ENCODE measurements at places on chromosomes 3 and 15. TPM values are rescaled to one million over a fixed set of nuclear protein-coding genes. Genes with fewer than 3 reads are reported as not detected.

ZBTB47 gene
- not detected for polyA plus RNA-seq

SHISA5 gene
- polyA plus RNA-seq = 470 TPM

CDC25A gene
- polyA plus RNA-seq = 0.09 TPM

SLC12A1 gene
- polyA plus RNA-seq = not detected

GOLGA6L7 gene
- not detected for polyA plus RNA-seq

GCNT3 gene
- polyA plus RNA-seq = not detected

ERICH6 gene
- polyA plus RNA-seq = not detected

NTRK3 gene
- not detected for polyA plus RNA-seq

STIMATE gene
- 7.7 TPM for polyA plus RNA-seq

SHF gene
- 1.7 TPM for polyA plus RNA-seq

- no peak for DNase-seq
- no peak overlapping the region for H3K27ac ChIP-seq
- H3K27me3 ChIP-seq = no peaks in the 10 kb centered on the region
- H3K4me3 ChIP-seq = no peak overlapping the region
- H3K4me1 ChIP-seq = no peaks in the 10 kb centered on the region
These were observed 309.7 kb downstream of the LSAMP start for GRCh38 chr3:116135457-116136085.

DNA sequence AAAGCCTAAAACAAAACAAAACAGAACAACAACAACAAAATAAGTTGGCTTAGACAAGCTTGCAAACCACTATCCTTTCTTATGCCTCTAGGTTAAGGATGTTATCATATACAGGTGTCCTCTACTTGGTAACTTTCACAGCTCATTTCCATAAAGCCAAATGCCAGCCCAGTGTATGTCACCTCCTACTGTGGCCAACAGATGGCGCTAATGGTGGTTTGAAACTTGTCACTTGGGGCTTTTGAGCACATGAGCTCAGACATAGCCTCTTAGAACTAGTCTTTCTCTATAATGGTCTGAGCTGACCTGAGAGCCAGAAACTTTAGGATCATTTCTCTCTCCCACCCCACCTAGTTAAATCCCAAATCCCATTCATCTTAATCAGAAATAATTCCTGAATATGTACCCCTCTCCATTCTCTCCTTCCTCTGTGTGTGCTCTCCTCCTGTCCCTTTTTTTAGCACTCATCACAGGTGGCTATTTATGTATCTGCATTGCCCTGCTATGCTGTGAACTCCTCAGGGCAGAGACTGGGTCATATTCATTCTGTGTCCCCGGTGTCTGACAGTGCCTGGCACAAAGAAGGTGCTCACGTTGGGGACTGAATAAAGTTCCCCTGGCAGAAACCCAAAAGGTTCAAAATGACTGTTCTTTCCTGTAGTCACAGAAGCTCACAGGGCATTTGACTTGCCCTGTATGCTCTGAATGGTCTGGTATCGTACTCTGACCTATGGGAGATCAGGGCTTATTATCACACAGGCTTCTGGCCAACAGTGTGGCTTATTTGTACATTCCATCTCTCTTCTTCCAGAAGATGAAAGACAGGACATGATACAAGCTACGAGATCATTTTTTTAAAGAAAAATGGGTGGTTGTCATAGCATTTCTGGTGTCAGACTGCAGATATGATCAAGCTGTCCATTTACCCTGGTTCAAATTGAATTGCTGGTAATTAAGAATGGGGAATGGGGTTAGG is 319.3 kb upstream of the AZI2 start:
- H3K4me1 ChIP-seq = no peaks in the 10 kb centered on the region
- no peak overlapping the region for H3K27ac ChIP-seq
- H3K36me3 ChIP-seq = no peaks in the 10 kb centered on the region
- H3K4me3 ChIP-seq = no peak overlapping the region
- peak; percentile 7 for DNase-seq

DNA sequence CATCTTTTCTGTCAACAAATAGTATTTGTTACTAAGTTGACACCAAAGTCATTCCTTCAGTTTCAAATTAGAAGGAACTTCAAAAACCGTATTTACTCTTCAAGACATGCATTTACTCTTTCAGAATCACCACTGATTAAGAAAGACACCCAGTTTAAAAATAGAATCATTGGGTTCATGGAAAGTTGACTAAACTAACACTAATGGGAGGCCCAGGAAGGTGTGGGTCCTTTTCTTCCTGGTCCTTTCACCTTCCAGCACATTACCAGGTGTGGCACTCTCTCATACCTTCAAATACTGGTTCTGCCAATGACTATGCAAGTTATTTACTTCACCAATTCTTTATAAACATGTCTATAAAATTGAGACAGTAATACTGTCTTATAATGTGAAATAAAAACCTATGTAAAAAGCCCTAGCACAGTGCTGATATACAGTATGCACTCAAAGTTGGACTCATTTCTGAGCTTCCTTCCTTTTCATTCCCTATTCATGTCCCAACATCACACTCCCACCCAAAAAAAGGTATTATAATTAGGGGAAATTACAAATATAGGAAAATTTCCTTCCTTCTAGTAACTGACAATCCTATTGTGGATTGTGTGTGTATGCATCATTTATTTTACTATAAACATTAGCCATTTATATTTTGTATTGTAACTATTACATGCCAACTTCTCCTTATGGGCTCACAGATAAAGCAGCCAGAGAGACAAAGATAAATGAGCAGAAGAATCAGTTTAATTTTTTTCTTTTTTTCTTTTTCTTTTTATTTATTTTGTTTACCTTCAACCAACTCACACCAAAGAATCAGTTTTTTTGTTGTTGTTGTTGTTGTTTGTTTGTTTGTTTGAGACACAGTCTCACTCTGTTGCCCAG is 48.9 kb downstream of the LRRFIP2 start:
- no peaks in the 10 kb centered on the region for H3K4me1 ChIP-seq
- DNase-seq = no peak
- no peaks in the 10 kb centered on the region for H3K36me3 ChIP-seq
- no peak overlapping the region for H3K4me3 ChIP-seq

DNA sequence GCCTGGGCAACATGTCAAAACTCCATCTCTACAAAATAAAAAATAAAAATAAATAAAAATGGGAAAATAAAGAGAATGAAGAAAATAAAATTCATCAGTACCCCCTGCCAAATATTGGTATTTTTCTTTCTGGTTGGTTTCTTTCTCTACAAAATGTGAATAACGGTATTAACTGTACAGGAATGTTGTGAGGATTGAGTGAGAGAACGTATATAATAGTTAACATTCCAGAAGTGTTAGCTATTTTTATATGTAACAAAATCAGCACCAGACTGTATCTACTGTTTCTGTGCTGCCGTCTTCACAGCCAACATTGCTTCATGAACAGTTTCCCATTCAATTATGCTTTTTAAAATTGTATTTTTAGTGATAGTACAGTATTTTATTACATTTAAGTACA is 25.5 kb upstream of the RNU6-1 start:
- no peaks in the 10 kb centered on the region for H3K27me3 ChIP-seq
- no peak for DNase-seq
- H3K27ac ChIP-seq = no peak overlapping the region
- peaks cover 10% of the 10 kb centered on the region for H3K4me1 ChIP-seq

DNA sequence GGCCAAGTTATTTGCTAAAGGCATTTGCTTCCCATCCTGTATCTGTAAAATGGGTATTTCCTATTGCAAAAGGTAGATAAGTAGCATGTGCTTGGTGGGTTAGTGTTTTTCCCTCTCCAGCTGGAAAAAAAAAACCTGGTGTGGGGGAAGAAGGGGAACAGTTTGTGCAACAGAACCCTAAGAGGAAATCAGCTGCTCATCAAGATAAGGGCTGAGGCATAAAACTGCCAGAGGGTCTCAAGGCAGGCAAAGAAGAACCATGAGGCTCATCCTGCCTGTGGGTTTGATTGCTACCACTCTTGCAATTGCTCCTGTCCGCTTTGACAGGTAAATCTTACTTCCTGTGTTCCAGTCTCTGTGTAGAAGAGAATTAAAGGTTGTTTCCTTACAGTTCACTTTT is at the start of gene CPA3:
CPA3 (plus strand) TSS at position 248 of the 400 bp plus-strand sequence; CDS start at position 260, 12 bp downstream.
- no peak within 1 kb of the TSS for H3K27ac ChIP-seq
- H3K4me1 ChIP-seq = no peaks in the 10 kb centered on the region
- H3K36me3 ChIP-seq = no peaks in the 10 kb centered on the region
- no peak for DNase-seq

GRCh38 chr15:83815506-83815905 is 161.6 kb downstream of the ADAMTSL3 start:
- H3K4me3 ChIP-seq = no peak overlapping the region
- no peak for DNase-seq
- no peaks in the 10 kb centered on the region for H3K4me1 ChIP-seq
- H3K27me3 ChIP-seq = no peaks in the 10 kb centered on the region
- H3K36me3 ChIP-seq = no peaks in the 10 kb centered on the region

DNA sequence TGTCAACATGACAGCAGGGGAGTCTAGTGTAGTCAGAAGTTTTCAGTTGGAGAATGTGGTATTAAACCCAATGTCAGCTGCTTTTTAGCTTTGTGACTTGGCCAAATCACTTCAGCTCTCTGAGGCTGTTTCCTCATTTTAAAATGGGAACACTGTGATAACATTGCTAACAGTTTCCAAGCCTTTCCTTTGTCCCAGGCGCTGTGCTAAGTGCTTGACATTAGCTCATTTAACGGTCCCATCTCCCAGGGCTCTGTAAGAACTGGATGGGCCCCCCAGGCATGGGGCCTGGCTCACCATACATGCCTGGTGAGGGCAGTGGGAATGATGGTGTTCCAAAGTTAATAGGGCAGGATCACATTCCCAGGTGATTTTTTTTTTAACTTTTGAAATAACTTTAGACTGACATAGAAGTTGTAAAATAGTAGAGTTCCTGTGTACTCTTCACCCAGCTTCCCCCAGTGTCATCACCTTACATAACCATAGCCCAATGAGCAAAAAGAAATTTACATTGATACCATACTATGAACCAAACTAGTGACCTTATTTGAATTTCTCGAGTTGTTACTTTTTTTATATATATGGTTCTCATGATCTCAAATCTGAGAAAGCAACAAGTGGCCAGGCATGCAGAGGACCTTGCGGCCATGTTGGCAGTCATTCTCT is 7.7 kb downstream of the RASL12 start:
- no peak for DNase-seq
- H3K27ac ChIP-seq = no peak overlapping the region
- H3K36me3 ChIP-seq = no peaks in the 10 kb centered on the region
- H3K4me1 ChIP-seq = no peaks in the 10 kb centered on the region

DNA sequence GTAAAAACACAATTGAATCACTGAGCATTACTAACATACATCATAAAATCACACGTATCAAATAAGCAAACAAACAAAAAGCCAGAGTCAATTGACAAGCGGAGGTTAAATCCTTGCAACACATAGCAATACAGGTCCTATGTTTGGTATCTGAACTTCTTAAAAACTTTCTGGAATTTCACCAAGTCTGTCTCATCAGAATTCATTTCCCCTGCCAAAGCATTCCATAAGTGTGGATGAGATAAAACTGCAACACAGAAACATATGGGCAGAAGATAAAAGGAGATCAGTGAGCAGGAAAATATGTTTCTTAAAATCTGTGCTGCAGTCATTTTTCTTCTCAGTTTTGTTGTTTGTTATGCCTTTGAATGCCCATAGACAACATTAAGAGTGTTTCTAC is 1155.5 kb downstream of the TBL1XR1 start:
- H3K27ac ChIP-seq = no peak overlapping the region
- no peaks in the 10 kb centered on the region for H3K4me1 ChIP-seq
- no peak overlapping the region for H3K4me3 ChIP-seq
- no peak for DNase-seq
- no peaks in the 10 kb centered on the region for H3K27me3 ChIP-seq

DNA sequence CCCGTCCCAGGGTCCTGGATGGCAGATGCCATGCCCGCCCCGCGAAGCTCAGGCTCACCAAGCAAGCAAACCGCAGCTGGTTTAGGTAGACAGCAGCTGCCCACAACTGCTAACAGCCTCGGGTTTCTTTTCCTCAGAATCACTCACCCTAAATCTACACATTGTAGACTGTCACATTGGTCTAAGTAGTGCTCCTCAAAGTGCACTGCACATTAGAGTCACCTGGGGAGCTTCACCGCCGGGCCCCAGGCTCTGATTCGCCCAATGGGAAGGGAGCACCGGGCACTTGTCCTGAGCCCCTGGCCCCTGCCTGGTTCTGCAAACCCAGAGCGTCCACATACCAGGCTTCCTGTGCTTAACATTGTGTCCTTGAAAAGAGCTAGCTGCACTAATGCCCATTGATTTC is 752 bp downstream of the OCA2 start:
- no peak overlapping the region for H3K4me3 ChIP-seq
- H3K4me1 ChIP-seq = peaks cover 41% of the 10 kb centered on the region
- H3K27me3 ChIP-seq = peaks cover 38% of the 10 kb centered on the region
- no peak overlapping the region for H3K27ac ChIP-seq
- H3K36me3 ChIP-seq = no peaks in the 10 kb centered on the region
- no peak for DNase-seq

- H3K4me3 ChIP-seq = no peak overlapping the region
- no peak overlapping the region for H3K27ac ChIP-seq
- DNase-seq = no peak
- no peaks in the 10 kb centered on the region for H3K27me3 ChIP-seq
- H3K36me3 ChIP-seq = no peaks in the 10 kb centered on the region
These were observed 67.4 kb upstream of the RNU6-1 start for GRCh38 chr15:67907184-67907723.

DNA sequence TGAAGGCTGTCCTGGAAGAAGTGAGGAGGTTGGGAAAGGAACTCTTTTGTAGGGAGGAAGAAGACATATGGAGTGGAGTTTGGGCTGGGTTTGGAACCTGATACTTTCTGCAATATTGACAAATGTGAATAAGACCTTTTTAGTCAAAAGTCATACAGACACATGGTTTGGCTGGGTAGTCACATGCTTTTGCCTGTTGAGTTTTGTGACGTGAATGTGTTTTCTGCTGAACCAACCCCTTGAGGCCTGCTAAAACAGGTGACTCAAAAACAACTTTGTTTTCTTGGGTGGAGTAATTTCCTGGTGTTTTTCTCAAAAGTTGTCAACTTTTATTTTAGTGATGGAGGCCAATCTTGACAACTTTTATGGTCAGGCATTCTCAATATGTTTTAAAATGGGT is 39.4 kb upstream of the CCR4 start:
- H3K4me3 ChIP-seq = no peak overlapping the region
- H3K4me1 ChIP-seq = peaks cover 10% of the 10 kb centered on the region
- no peak overlapping the region for H3K27ac ChIP-seq
- peak; percentile 13 for DNase-seq

- H3K36me3 ChIP-seq = no peaks in the 10 kb centered on the region
- H3K4me3 ChIP-seq = peak overlapping the region; percentile 45
- peak overlapping the region; percentile 65 for H3K27ac ChIP-seq
- peaks cover 78% of the 10 kb centered on the region for H3K4me1 ChIP-seq
These were observed 1.4 kb downstream of the LYSMD2 start for GRCh38 chr15:51736069-51736468.

- DNase-seq = no peak
- no peak overlapping the region for H3K27ac ChIP-seq
- no peak overlapping the region for H3K4me3 ChIP-seq
- no peaks in the 10 kb centered on the region for H3K4me1 ChIP-seq
These were observed 103.5 kb downstream of the MITF start for GRCh38 chr3:69842789-69843188.

DNA sequence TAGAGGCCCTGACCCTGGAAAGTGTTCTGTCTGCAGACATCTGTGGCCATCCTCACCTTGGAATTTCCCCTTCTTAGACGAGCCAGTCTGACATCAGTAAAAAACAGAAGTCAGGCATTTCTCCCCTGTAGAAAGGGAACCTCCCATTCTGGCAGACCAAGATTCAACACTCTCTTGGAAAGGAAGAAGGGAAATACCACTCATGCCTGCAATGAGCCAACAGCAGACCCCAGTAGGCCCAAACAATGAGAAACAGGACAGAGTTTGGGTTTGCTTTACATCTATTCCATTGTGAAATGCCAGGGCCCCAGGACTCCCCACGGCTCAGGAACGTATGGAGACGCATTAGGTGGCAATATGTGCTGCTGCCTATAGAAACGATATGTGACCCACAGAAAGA is 264.0 kb upstream of the NSMCE3 start:
- no peak overlapping the region for H3K4me3 ChIP-seq
- no peaks in the 10 kb centered on the region for H3K27me3 ChIP-seq
- no peaks in the 10 kb centered on the region for H3K36me3 ChIP-seq
- DNase-seq = no peak
- H3K27ac ChIP-seq = no peak overlapping the region

All from CD4-positive, alpha-beta memory T cell (primary cell).